ENCODE measurements at places on chromosomes 1 and 21. TPM values are rescaled to one million over a fixed set of nuclear protein-coding genes. Genes with fewer than 3 reads are reported as not detected.
A peak's percentile ranks its signal among the peaks of the same experiment; 100 is the strongest.

- DNase-seq = peak; percentile 43
Measured at GRCh38 chr1:169570172-169570574, 16.1 kb downstream of the F5 start.

DNA sequence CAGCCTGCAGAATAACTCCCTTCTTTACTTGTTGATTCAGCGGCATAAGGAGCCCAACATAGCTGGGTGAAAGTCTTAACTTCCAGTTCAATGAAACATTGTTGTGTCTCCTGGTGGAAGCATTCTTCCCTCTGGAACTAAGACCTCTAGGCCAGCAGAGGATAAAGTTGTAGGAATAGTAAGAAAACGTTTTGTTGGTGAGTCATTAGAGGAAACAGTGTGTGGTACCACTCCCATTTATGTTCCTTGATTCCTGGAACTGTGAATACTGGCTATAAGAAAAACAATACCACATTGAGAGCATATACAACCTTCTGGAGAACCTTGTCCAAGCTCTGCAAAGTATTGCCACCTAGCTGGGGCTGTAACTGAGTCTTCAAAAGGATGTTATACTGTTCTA lies 737.4 kb upstream of the ZP4 start:
- no peak for DNase-seq

- DNase-seq = no peak
Measured at GRCh38 chr1:26378879-26379251, 6.3 kb upstream of the ZNF683 start.

SPOCD1 gene
- 0.45 TPM for total RNA-seq

- no peak for DNase-seq
Measured at GRCh38 chr1:78096976-78097375, 51.2 kb downstream of the GIPC2 start.

DNA sequence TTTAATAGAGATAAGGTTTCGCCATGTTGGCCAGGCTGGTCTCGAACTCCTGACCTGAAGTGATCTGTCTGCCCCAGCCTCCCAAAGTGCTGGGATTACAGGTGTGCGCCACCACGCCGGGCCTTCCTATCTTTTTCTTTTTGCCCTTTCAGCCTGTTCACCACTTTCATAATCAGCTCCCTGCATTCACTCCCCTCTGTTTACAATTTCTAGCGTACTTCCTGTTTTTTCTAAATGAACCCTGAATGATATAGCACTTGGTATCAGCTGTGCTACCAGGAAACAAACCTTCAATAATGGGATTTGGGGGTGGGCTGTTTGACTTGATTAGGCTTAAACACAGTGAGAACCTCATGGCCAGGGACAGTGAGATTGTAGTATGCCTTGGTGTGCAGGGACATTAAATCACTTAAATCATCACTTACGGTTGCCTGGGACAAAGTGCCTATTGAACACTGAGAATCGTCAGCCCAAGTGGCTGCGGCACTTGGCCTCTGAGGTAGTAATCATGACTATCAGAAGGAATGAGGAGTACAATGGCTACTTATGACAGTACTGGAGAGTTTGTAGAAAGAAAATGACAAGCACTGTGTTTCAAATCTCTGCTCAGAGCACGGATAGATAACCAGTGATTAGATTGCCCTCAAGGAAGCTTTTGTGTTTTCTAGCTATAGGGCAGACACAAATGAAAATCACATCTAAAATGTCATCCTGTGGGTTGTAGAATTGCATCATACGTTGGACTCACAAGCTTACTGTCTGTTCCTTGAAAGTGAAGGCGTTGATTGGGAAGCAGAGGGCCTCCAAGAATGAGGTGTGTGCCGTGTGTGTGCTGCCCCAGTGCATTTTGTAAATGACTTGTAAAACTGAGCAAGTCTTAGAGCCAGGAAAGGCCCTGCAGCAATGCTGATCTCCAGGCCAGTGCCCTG lies 661.8 kb downstream of the MATN1 start:
- DNase-seq = no peak

- DNase-seq = no peak
Measured at GRCh38 chr1:22373252-22373651, 78.4 kb upstream of the ZBTB40 start.

Measured in colonic mucosa (tissue), 4 donors.